Left ventricle myocardium superior (tissue), 1 donor: ENCODE measurements at places on chromosomes 7 and 10.

GRCh38 chr7:143504215-143504936, 26.7 kb downstream of the TAS2R41 start:
- no peak for DNase-seq

DNA sequence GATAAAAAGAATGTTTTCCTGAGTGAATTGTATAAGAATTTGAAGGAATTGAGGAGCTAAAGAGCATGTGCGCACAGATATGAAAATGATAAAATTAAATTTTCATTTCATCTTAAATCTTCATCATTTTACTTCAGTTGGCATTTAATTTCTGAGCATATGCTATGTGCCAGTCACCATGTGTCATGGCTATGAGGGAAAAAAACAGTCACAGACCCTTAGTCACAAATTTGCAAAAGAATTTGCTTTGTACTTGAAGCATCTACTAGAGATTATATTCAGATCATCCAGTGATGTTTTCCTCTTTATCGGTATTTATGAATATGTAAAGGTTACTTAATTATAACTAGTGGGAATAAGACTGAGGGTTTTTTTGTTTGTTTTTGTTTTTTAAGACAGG, 29.8 kb downstream of the VCL start:
- DNase-seq: no peak

DNA sequence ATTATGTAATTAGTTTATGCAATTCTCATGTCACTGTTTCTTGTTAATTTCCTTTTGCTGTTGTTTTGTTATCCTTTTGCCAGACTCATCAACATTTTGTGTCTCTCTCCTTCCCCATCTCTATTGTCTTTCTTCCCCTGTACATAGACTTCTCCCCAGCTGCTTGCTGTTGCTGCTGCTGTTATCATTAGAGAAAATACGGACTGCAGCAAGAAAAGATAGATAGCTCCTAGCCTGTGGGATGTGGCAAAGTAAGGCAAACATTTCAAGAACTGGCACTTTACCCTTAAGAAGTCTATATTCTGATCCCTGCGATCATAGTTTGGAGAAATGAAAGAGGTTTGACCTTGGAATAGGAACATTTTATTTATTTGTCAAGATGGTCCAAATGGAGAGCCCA, 162.2 kb downstream of the AOAH start:
- no peak for DNase-seq

DNA sequence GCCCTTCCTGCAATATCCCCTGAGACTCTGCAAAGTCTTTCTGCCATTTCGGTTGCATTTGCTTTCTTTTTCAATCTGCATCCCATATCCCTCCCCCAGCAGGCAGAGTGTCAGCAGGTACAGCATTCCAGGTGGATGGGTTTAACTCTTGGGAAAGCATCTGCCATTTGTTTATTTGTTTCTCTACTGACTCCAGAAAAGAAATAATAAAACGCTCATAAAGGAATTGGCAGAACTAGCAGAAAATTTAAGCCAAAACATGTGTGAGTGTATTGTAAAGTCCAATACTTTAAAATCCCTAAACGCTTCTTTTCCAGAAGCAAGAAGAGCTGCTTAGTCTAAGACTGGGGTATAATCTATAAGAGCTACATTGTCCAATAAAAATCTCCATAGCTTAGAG, 393.8 kb downstream of the TNS3 start:
- no peak for DNase-seq

DNA sequence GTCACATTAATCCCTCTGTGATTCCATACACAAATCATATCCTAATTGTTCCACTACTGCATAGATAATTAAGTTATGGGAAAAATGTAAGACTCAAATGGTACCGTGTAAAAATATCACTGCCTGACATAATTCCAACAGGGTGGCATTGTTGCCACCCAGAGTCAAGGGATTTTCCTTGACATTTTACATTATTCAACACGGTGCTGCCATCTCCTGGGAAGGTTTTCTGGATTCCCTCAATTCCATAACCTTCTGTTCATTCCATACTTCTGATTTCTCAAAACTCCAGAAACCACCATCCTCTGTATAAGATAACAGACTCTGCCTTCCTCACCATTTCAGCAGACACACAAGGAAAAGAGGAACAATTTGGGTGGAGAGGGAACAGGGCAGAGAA, 495.9 kb downstream of the XPNPEP1 start:
- DNase-seq: no peak

DNA sequence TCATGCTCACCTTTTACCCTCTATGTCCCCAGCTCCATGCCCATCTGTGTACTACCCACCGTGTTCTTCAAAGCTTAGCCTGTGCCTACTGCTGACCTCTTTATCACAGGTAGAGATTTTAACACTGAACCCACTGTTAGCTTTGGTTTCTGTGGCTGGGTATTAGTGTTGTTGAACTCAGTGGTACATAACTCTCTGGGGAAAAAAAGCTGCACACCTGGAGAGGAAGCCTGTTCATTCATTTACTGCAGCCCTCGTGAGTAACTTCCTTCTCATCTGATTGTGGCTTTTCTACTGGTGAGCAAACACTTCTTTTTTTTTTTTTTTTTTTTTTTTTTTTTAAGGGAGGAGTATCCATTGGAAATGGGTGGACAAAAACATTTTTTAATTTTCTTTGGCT, 326.3 kb downstream of the CCSER2 start:
- DNase-seq: no peak

DNA sequence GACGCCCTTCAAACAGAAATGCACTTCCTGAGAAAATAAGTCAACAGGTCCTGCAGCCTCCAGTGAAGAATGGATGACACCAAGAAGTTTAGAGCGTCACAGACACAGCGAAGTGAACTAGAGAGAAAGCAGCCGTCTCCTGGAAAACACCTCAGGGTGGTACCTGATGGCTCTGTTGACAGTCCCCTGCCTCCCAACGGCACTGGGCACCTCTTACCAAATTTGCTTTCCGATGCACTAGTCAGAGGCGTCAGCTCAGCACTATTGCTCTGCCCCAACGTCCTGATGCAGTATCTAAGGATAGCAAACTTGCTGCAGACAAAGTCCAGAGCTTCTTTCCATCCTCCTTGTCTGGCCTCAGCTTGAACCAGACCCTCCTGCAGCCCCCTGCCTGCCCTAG, 38.3 kb downstream of the SFMBT2 start:
- no peak for DNase-seq

- peak; percentile 94 for DNase-seq
Observed at GRCh38 chr7:100088621-100089457, at the start of gene COPS6. Gene COPS6, plus strand, starts transcription at chr7:100088969. Its CDS starts 22 bp downstream, at chr7:100088991.

- DNase-seq: no peak
Observed at GRCh38 chr7:154912871-154913637, 89.9 kb downstream of the PAXIP1 start.

GRCh38 chr7:41696323-41696916, 6.5 kb downstream of the INHBA start:
- peak; percentile 87 for DNase-seq

GRCh38 chr10:116245156-116245555, 27.9 kb downstream of the GFRA1 start:
- no peak for DNase-seq
